ENCODE measurements at places on chromosomes 12 and 14.

DNA sequence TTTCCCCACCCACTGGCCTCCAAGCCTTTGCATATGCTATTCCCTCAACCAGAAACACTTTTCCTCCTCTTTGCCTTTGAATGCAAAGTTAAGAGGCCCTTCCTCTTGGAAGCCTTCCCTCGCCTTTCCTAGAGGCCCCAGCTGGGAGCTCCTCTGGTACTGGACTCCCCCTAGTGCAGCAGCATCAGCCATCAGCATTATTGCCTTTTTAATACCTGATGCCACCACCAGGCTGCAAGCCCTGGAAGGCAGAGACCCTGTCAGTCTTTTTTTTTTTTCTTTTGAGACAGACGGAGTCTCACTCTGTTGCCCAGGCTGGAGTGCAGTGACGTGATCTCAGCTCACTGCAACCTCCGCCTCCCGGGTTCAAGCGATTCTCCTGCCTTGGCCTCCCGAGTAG is 19.1 kb upstream of the PLA2G1B start:
- DNase-seq, result no peak

DNA sequence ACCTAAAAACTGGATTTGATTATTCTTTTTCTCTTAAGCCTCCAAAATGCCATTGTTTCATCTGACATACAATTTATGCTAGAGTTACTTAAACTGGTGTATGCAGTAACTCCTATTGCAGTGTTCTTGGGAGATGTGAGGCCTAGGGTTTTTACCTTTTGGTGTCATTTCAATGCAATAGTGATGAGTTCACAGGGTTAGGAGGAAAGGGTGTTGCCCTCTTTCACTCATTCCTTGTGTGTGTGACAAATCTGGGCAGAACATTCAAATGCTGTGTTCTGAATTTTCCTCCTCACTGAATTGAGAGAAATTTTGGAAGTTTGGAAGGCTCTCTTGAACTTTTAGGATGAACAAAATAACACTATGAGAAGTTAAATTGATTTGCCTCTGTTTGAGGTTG is 69.9 kb downstream of the IGF1 start:
- DNase-seq, result no peak

DNA sequence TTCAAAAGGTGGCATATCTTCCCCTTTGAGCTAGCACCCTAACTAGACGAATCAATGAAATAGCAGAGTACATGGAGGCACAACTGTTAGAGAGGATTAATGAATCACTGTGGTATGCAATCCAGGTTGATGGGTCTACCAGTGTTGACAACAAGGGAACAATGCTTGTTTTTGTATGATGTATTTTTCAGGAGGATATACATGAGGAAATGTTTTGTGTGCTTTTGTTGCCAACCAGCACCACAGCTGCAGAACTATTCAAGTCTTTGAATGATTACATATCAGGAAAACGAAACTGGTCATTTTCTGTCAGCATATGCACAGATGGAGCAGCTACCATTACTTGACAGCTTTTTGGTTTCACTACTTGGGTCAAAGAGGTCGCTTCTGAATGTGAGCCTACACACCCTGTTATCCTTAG is 142.6 kb downstream of the GPHN start:
- DNase-seq, result no peak

GRCh38 chr12:6780573-6780972 is 8.3 kb downstream of the LAG3 start:
- no peak for DNase-seq

DNA sequence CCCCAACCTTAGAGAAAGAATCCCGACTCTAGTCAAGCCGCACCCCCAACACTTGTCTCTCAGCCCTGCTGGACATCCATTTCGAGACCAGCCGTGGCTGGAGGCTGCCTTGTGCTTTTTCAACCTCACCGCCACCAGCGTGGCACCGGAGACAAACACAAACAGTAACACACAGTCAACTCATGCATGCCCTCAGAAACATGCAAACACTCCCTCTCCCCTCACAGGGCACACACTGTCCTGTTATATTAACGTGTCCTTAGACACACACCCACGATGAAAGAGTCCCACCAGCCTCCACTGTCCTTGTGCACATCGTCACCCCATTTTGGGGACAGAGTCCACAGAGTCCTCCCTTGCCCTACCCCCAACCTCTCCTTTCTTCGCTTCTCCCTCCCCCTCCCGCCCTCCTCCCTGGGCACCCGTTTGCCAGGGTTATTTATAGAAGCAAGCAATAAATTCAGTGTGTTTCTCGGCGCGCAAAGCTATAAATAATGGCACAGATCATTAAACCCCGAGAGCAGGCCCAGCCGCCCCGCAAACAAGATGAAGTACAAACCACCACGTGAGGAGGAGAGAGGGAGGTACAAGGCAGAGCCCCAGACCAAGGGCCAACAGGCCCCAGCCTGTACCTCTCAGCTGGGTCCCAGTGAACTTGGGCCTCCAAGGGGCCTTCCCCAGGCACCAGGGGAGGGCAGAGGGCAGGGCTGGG is 27.9 kb downstream of the SMUG1 start:
- no peak for DNase-seq
